NCI-H774 (cell line): ENCODE measurements at places on chromosomes 6 and 20.

DNA sequence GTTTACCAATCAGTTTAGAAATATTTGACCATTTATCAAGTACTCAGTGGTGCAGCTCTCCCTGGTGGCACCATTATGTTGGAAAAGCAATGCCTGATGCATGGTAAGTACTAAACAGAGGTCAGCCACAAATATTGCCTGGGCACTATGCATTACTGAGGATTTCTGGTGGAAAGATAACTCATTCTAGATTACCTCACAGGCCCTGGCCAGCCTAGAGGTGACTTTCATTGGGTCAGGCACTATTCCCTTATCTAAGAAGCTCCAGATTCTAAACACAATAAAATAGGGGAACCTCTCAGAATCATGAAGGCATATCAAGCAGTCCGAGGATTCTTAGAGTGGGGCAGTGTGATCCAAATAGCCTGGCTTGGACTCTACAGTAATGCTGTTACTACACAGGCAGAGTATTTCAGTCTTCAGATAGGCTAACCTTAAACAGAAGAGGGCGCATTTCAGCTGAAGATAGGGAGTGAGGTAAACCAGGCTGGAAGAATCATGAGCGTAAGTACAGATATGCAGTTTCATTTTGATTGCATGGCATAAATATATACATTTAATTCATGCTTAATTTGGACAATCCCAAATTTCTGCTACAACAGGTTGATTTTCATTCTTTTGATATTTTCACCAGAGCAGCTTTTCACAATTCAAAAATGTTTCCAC lies 12.1 kb downstream of the LGSN start:
- DNase-seq, result no peak

- DNase-seq, result no peak
Measured at GRCh38 chr6:79895382-79896074, 51.8 kb downstream of the ELOVL4 start.

DNA sequence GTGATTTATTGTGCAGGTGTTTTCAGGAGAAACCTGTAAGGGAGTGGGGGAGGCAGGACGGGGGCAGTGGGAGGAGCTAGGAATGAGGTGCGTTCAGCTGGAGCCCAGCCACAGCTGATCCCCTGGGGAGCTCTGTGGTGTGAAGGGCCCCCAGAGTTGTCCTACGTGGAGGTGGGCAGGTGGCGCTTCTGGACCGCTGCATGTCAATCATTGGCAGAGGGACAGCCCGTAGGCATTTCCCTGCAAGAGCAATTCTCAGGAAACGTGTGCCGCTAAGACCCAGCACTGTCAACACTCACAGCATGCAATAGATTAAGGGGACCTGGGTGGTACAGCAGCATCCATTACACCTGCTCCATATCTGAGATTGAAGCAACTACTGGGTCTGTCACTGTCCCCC lies 88.0 kb downstream of the PRND start:
- DNase-seq, result no peak

- DNase-seq, result no peak
Measured at GRCh38 chr20:44075191-44075949, 111.6 kb downstream of the JPH2 start.

DNA sequence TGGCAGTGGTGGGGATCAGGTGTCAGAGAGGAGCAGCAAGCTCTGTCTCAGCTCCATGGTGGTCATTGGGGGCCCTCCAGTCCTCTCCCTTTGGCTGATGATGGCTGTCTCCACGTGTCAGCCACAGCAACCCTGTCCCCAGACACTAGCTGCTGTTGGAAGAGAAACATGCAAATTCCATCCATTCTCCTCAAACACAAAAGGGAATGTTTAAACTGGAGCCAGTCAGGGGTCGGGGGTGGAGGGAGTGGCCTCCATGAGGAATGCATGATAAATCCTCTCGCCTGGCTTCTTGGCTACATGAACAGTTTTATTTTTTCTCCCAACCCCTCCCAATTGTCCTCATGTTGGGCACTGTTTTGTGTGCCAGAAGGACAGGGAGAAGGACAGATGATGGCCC lies 86.4 kb downstream of the EDN3 start:
- no peak for DNase-seq

DNA sequence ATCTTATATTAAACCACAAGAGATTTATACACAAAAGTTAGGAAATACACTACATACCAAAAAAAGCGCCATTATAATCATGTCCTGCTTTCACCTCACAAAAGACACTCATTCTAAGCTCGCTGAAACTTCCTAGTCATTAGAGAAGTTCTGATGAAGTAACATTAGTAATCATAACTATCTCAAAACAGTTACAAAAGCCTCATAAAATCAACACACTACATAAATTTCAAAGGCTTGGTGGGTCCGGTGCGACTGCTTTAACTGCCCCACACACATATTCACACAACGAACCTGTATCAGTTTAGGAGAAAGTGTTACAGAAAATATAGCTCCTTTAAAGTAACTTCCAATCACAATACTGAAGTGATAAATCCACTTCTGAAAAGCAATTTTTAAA lies 1.9 kb downstream of the PHIP start:
- no peak for DNase-seq

- DNase-seq, result no peak
Measured at GRCh38 chr6:107354451-107354850, 104.9 kb downstream of the PDSS2 start.

- no peak for DNase-seq
Measured at GRCh38 chr6:129370268-129370916, 339.6 kb downstream of the ARHGAP18 start.

DNA sequence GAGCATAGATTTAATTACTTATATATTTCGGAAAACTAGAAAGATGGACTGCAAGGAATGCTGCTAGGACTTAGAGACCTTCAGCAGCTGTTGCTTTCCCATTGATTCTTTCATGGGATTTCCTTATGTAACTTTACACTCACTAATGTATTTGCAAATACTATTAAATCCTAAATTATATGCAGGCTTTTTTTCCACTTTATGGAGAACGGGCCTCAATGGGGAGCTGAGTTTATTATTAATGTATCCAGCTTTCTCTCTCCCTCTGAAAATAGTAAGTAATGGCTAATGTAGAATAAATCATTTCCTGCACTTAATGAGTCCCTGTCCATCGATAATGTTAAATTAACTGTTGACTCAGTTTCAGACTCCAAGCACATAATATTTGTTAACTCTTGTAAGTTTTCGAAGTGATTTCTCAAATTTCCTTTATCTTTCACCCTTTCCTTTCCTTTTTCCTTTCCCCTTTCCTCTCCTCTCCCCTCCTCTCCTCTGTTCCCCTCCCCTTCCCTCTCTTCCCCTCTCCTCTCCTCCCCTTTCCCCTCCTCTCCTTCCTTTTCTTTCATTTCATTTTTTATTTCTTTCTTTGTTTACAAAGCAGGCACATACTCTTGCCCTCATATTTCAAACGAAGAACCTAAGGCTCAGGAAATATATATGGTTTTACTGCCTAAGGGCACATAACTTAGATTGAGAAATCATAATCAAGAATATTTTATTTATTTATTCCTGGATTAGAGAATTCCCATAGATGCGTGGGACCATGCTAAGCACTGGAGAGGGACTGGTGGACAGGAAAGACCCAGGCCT lies 503.6 kb downstream of the MMUT start:
- DNase-seq, result no peak

- peak; percentile 83 for DNase-seq
Measured at GRCh38 chr6:148915810-148916209, 169.0 kb downstream of the UST start.

GRCh38 chr20:49403012-49403411 lies 79.5 kb downstream of the KCNB1 start:
- no peak for DNase-seq

DNA sequence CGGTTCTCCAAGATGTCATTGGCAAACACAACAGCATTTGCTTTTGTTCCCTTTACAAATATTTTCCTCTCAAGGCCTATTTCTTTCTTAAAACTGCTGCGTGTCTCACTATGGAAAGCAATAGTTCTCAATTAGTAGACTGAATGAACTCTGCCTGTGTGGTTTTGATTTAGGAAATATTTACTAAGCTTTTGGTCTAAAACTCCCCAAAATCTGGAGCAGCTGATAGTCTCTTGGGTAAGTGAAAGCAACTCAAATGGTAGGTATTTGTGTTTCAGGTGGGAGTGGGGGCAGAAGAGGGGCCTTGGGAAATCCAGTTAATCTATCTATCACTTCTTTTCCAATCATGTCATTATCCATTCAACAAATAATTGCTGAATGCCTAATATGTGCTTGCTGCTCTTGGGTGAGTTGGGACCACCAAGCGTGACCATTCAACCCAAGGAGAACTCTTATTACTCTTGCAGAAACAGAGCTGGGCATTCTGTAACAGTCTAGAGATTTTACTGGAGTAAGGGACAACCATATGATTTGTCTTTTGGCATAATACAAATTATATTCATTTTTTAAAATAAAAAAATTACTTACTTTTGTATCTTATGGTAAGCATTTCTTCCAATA lies 33.2 kb upstream of the ADTRP start:
- no peak for DNase-seq

DNA sequence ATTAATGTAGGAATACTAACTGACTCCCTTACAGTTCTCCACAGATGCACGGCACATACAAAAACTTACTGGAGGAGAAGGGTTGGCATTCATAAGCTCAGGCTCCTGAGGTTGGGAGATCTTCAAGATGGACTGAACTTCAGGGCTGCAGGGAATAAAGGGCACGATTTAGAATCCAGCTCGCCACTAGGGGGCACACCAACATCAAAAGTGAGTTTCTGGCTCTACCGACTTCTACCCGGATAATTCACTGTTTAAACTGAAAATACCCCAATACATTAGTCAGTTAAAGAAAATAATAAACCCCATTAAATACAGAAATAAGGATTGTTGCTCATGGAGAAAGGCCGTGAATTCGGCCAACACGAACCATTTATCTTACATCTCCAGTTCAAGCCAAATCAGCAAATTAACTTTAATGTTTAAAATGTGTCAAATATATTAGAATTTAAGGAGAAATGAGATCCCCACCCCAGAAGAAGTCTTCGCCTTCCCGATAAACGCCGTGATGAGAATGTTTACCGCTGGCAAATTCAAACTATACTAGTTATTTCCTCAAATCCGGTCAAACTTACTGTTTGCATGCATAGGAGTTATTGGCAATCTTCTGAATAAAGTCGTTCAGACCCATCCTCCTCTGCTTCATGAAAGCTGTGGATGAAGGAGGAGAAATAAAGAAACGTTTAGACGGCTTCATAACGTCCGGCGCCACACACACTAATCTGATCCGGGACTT lies 121.7 kb upstream of the SLC2A12 start:
- peak; percentile 77 for DNase-seq

DNA sequence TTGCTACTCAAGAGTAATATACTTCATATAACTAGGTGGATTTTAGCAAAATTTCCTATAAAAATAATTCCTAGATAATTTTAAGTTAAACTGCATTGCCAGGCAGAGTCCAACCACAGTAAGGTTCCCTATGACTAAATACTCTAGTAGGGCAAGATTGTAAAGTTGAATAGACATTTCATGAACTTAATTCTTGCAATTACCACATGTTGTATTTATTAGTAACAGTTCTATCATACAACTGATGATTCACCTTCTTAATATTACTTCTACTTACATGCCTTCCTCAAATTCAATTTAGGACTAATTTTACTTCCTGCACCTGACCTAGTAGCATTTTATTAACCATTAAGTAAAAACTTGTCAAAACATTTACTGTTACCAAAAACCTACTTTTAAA lies 266.7 kb upstream of the THEMIS start:
- no peak for DNase-seq

DNA sequence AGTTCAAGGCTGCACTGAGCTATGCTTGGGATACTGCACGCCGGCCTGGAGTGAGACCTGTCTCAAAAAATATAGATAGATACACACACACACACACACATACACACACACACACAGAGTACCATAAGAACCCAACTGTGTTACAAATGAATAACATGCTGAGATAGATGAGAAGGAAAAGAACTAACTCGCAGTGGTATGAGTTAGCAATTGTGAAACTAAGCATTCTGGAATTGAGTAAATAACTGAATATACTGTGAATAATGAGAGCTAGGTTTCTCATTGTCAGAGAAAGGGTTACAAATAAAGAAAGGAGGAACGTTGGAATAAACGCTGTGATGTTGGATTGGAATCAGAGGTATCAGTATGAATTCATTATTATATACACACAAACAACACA lies 14.6 kb upstream of the FAXC start:
- DNase-seq, result no peak

DNA sequence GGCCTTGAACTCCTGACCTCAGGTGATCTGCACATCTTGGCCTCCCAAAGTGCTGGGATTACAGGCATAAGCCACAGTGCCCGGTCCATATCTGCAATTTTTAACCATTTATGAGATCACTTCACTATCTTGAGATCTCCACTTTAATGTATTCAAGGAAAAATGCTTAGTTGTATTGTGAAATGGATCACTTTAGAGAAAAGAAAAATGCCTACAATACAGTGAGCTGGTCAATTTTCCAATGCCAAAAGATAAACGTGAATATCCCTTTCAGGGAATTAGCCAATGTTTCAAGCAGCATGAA lies 82.8 kb upstream of the ZNF217 start:
- no peak for DNase-seq

DNA sequence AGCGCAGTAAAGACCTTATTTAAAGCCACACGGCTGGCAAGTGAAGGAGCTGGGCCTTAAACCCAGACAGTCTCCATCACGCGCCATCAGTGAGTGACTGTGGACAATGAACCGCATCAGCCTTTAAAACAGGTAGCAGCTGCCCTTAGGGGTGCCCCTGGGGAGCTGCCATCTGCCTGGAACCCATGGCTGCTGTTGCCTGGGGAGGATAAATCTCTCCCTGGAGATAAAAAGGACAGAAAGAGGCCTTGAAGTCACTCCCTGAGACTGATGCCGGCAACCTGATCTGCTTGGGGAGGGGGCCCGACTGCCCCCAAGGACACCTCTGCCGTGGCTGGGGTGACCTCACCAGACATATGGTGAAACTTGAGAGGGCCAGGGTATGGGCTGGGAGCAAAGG lies 73.5 kb downstream of the PREX1 start:
- DNase-seq, result no peak

DNA sequence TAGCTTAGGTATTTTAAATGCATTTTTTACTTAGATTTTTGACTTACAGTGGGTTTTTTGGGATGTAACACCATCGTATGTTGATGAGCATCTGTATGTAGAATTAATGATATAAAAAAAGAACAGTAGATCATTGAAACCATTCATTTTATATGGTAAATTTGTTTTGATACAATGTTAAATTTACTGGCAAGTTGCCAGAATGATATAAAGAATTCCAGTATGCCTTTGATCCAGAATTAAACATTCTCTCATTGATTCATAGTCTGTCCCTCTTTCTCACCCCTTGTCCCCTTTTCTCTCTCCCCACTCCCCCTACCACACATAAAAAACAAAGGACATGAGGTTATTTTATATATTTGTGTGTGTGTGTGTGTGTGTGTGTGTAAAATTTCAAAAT lies 45.3 kb downstream of the VTA1 start:
- DNase-seq, result no peak

DNA sequence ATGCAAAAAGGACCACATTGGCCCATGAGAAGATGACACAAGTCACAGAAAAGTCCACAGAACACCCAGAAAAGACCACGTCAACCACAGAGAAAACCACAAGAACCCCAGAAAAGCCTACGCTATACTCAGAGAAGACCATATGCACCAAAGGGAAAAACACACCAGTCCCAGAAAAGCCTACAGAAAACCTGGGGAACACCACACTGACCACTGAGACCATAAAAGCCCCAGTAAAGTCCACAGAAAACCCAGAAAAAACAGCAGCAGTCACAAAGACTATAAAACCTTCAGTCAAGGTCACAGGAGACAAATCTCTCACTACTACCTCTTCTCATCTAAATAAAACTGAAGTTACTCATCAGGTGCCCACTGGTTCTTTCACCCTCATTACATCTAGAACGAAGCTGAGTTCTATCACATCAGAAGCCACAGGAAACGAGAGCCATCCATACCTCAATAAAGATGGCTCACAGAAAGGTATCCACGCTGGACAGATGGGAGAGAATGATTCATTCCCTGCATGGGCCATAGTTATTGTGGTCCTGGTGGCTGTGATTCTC lies 11.2 kb downstream of the MUCL3 start:
- DNase-seq, result no peak
